ENCODE measurements at places on chromosomes 12 and 14.

DNA sequence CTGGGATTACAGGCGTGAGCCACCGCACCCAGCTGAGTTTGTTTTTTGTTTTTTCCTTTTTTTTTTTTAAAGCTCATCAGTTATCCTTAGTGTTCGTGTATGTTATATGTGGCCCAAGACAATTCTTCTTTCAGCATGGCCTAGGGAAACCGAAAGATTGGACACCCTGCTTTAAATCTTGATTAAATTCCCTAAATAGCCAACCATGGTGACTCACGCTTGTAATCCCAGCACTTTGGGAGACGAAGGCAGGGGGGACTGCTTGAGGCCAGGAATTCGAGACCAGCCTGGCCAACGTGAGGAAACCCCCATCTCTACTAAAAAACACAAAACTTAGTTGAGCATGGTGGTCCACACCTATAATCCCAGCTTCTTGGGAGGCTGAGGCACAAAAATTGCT lies 131.1 kb downstream of the MED13L start:
- no peak for DNase-seq

DNA sequence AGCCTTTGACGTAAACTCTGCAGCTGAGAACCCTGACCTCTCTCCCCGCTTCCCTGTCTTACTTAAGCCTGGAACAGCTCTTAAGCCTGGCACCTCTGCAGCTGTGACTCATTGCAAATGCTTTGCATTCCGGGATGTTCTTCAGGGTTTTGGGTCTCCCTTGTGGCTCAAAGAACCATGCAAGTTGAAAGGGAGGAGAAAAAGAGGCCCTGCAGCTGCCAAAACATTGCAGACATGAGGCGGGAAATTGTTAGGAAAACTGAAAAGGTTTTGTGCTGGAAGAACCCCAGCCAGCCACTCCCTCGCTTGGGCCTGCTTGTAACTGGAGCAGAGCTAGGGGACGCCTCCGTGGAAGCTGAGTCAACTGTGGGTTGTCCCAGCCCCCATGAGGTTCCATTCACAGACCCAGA lies 60.2 kb upstream of the FERMT2 start:
- DNase-seq = no peak

DNA sequence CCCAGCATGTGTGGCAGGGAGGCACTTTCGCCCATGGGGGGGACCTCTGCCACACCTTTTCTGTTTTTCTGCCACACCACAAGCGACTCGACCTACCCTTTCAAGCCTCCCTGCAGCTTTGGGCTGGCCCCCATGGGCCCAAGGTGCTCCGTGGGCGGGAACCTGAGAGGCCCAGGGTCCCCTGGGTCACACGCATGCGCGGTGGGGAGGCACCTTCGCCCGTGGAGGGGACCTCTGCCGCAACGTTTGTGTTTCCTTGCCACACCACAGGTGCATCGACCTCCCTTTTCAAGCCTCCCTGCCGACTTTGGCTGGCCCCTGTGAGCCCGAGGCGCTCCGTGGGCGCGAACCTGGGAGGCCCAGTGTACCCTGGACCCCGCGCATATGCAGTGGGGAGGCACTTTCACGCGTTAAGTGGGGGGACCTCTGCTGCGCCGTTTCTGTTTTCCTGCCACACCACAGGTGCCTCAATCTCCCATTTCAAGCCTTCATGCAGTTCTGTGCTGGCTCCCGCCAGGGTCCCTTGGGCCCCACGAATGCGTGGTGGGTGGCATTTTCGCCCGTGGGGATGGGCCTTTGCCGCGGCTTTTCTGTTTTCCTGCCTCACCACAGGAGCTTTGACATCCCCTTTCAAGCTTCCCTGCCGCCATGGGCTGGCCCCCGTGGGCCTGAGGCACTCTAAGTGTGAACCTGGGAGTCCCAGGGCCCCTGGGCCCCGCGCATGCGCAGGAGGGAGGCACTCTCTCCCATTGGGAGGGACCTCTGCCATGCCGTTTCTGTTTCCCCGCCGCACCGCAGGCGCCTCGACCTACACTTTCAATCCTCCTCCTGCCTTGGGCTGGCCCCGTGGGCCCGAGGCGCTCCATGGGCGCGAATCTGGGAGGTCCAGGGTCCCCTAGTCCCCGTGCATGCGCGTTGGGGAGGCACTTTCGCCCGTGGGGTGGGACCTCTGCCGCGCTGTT lies 332.2 kb downstream of the ALG10 start:
- no peak for DNase-seq

DNA sequence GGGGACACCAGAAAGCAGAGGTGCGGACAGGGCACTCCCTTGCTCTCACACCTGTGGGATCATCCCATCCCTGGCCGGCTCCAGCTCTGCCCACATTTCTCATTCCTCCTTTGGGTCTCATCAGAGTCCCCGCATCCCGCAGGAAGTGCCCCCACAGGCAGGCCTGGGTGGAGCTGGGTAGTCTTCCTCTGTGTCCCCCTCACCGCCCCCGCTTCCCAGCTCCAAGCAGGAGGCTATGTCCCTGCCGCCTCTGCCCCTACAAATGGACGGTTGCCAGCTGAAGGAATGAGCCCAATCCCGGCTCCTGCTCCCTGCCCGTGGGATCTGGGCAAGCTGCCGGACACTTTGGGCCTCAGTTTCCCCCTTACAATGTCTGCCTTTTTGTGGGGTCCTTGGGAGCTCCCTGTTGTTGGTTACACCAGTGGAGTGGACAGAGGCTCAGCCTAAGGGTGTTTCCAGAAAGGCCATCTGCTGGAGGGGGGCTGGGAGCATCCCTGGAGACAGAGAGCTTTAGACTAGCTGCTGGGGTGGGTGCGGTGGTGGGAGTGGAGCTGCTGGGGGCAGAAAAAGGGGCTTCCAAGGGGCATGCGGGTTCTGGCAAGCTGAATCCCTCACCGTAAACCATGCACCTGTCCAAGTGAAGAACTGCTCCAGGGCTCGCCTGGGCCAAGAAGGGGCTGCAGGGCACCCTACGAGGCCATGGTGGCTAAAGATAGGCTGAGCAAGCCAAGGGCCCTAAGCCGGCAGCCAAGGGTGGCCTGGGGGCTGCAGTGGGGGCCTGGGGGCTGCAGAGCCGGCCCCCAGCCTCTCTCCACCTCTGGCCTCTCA lies 7.9 kb upstream of the GPR132 start:
- DNase-seq = no peak

DNA sequence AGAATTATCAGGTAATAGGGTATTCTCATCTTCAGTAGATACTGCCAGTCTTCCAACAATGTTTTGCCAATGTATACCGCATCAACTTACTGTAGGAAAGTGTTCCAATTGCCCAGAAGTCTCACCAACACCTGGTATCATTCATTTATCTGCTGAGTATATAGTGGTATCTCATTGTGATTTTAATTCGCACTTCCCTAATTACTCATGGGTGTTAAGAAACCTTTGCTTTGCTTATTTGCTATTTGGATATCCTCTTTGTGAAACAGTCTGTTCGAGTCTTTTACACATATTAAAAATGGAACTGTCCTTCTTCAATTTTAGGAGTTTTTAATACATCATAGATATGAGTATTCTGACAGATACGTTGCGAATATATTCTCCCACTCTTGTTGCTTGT lies 6.1 kb downstream of the TM7SF3 start:
- no peak for DNase-seq

GRCh38 chr12:21801522-21802288 lies 27.2 kb upstream of the KCNJ8 start:
- no peak for DNase-seq

- peak; percentile 22 for DNase-seq
Measured at GRCh38 chr14:91754819-91755218, 22.9 kb upstream of the CATSPERB start.

- no peak for DNase-seq
Measured at GRCh38 chr12:14795028-14795448, 8.2 kb downstream of the WBP11 start.

- no peak for DNase-seq
Measured at GRCh38 chr14:73477618-73478266, 13.0 kb upstream of the RIOX1 start.

GRCh38 chr12:52090291-52090690 lies 10.8 kb downstream of the SMIM41 start:
- DNase-seq = no peak

DNA sequence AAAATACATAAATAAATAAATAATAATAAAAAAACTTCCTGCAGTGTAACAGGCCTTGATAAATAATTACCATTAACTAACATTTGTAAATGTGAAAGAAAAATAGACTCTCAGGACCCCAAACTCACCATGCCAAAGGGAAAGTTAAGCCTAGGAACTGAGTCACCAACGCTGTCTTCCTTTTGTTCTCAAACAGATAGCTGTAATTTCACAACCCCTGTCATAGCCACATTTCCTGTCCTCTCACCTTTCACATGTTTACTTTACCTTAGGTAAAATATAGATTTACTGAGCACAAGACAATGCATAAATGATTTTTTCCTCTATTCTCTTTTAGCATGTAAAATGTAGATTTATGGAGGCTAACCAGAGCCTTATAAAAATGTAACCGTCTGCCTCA lies 35.9 kb upstream of the CHST11 start:
- DNase-seq = no peak

DNA sequence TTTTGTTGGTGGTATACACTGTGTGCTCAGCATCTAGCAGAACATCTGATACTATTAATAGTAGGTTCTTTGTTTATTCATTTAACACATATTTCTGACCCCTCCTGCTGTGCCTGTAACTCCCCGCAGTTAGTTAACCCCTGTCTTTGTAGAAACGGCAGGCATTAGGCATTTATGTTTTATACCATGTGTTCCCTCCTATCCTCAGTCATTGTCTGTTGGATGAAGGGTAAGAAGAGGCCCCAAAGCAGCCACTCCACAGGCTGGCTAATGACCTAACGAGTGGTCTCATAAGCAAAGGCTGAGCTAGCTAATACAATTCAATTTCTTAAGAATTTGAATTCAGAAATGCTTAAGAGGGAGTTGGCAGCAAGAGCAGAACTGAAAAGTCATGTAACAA lies 170.8 kb downstream of the TMX1 start:
- DNase-seq = peak; percentile 9

DNA sequence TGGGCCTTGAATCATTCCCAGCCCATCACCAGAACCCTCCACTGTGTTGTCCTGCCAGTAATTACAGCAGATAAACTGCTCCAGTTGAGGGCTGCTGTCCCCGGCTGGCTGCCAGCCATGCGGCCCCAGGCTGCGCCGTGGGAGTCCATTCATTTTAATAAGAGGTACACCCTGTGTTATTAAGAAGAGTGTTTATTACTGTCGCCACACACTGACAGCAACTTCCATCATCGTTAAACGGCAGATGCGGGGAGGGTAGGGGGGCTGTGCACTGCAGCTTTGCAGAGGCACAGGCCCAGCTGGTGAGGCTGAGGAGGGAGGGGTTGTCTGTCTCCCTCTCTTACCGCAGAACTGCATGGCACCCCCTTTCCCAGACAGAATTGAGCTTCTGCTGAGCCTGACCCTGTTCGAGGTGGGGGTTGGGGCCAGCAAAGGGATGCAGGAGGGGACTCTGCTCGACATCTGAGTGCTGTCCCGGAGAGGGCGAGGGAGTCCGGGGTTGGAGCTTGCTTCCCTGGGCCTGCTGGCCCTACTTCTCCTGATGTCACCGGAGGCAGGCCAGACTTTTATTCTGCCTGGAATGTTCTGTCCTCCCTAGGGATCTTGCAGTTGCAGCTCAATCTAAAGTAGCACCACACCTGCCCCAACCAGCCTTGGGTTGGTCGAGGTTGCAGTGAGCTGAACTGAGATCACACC lies 33.8 kb upstream of the GPATCH2L start:
- peak; percentile 60 for DNase-seq
